Caco-2 (cell line): ENCODE measurements at places on chromosomes 12 and 14.

- no peak for DNase-seq
Observed at GRCh38 chr12:6632026-6632983, 3.5 kb downstream of the LPAR5 start.

GRCh38 chr12:102551186-102551585, 70.8 kb upstream of the IGF1 start:
- no peak for DNase-seq

GRCh38 chr14:101839236-101839635, 77.7 kb downstream of the PPP2R5C start:
- DNase-seq, result no peak

GRCh38 chr14:102789349-102789748, 12.1 kb downstream of the TRAF3 start:
- no peak for DNase-seq
